Sciatic nerve (tissue), 2 donors: ENCODE measurements at places on chromosomes 11 and 22. TPM values are rescaled to one million over a fixed set of nuclear protein-coding genes. Genes with fewer than 3 reads are reported as not detected.

- DNase-seq = no peak
These were observed 33.3 kb upstream of the OLFML1 start for GRCh38 chr11:7451952-7452494.

DNA sequence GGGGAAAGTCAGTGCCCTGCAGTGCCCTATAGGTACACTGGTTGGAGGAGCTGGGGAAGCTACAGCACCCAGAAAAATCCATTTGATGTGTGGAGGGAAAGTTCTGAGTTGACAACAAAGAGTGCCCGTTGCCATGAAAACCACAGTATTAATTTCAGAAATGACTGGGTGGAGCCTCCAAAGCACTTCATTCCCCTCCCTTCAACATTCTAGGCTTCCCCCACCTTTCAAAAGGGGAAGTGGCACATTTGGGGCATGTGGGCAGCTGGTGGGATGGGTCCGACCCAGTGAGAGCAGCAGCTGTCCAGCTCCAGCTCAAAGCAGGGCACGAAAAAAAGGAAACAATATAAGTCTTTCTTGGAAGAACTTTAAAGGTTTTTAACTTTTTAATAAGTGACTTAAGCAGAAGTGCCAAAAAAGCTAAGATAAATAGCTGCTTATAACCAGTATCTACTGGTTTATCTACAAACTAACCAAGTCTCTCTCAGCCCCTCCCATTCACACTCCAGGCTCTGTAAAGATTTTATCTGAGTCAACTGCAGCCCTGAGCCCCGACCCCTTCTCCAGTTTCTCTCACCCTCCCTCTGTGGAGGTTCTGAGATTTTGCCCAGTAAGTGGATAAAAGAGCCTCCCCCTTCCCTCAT lies 9.0 kb upstream of the AHNAK start:
- no peak for DNase-seq

The TBX10 gene
- not detected for total RNA-seq

The YPEL4 gene
- total RNA-seq = 2.1 TPM

DNA sequence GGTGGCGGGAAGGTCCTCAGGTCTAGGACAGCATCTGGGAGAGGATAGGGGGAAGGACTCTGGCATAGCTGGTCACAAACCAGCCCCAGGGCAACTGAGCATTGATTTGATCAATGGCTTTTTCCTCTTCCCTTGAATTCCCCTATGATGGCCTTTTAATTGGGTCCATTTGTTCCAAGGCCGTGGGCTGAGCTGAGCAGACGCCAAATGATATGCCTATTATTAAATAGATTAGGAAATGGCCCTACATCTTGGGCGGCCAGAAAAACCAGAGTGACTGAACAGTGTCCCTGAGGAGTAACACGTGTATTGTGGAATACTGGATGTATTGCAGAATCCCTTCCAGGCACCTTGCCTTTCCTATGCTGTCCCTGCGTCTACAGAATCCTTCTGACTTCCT lies 26.7 kb upstream of the P2RY6 start:
- DNase-seq = no peak

- no peak for DNase-seq
These were observed 77.7 kb downstream of the GAB2 start for GRCh38 chr11:78339945-78340344.

The CARD18 gene
- not detected for total RNA-seq

The MMP11 gene
- total RNA-seq = 3.9 TPM

DNA sequence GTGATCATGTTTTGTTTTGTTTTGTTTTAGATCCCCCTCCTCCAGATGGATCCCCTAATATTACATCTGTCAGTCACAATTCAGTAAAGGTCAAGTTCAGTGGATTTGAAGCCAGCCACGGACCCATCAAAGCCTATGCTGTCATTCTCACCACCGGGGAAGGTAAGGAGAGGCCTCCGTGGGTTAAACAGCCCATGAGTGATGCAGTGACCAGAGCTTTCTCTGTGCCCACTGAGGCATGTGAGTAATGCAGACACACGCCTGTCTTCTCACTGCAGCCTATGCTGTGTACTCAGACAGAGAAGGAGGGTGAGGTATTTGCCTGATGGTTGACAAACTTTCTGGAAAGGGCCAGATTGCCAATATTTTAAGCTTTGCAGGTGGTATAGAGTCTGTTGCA lies 73.7 kb upstream of the OR4B1 start:
- DNase-seq = no peak

The FAM118A gene
- total RNA-seq = 44.9 TPM

The CELSR1 gene
- total RNA-seq = 1.9 TPM

DNA sequence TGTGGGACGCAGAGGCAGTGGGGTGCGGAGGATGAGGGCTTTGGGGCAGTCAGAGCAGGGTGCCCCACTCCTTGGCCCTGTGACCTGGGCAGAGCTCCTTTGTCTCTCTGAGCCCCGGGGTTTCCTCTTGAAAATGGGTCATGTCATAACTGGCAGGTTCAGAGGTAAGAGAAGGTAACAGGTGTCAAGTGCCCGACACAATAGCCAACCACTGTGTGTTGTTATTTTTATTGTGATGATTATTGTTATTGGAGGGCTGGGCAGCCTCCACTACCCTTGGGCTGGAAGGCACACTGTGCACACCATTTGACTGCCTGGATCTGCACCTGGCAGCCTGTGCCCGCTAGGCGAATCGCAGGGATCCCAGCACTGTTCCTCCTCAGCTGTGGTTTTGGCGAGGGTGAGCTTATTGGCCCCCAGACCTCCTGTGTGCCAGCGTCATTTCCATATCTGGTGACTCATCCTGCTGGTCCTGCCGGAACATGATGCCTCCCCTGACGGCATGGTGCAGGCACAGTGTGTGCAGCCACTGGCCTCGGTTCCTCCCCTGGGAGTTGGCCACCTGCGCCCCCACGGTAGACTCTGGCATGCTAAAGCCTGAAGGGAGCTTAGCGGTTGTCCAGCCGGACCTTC lies 15.4 kb upstream of the SOX10 start:
- DNase-seq = no peak

- DNase-seq = no peak
These were observed 90.1 kb downstream of the PDHX start for GRCh38 chr11:35006389-35007128.

DNA sequence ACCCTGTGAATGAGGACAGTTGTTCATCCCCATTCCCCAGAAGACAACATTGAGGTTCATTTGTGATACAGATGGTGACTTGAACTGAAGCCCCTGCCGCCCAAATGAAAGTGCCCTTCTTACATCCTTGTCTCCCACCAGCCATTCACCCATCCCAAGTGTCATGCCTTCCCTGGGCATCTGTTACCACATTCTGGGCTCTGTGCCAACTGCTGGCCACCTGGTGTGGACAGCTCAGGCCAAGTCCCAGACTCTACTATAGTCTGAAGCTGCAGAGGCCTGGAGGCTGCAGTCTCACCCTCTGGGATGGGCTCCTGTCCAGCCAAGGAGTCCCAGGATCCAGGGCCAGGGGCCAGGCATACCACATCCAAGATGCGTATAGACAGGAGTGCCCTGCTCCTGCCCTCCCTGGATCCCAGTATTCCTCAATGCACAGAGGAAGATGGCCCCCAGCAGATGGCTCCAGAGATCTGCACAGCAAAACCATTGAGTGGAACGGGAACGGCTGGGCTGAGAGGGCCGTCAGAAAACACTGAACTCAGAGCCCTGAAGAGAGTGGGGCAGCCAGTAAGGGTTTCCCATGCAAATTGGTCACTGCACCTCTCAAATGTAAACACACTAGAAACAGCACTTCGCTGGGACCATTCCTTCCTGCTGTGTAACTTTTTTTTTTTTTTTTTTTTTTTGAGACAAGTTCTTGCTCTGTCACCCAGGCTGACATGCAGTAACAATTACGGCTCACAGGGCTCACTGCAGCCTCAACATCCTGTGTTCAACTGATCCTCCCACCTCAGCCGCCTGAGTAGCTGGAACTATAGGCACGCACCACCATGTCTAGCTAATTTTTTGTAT lies 22.8 kb downstream of the ARRB1 start:
- DNase-seq = peak; percentile 83

DNA sequence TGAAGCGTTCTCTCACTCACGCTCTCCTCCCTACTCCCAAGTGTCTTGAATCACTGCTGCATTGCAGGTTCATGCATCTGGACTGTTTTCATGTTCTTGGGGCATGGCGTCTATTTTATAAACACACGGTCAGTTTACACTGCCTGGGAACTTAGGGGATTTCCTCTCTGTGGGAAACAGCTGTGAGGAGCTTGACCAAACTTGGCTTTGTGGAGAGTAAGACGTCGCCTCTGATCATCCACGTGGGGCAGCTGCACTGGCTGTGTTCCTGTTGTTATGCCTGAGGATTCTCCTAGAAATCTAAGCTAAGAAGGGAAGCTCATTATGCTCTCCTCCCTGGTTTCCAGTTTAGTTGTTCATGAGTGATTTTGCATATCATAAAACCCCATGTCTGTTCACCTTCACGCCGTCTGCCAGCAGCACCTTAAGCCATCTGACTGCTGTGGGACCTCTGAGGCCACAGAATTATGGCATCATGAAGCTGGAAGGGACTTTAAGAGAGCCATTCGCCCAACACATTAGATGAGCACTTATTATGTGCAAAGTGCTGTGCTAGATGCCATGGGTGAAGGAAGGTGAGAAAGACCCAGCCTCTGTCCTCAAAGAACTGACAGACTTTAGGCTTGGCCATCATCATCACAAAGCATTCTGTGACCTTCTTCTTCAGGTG lies 38.8 kb upstream of the POU2AF1 start:
- DNase-seq = peak; percentile 81

GRCh38 chr22:44205516-44206329 lies 25.0 kb downstream of the PARVG start:
- peak; percentile 37 for DNase-seq

GRCh38 chr22:37674951-37675929 lies at the start of gene LGALS1:
Gene LGALS1, plus strand, starts transcription at chr22:37675636. Its CDS starts 67 bp downstream, at chr22:37675703.
- peak; percentile 99 for DNase-seq

The CHCHD10 gene
- 32.5 TPM for total RNA-seq

DNA sequence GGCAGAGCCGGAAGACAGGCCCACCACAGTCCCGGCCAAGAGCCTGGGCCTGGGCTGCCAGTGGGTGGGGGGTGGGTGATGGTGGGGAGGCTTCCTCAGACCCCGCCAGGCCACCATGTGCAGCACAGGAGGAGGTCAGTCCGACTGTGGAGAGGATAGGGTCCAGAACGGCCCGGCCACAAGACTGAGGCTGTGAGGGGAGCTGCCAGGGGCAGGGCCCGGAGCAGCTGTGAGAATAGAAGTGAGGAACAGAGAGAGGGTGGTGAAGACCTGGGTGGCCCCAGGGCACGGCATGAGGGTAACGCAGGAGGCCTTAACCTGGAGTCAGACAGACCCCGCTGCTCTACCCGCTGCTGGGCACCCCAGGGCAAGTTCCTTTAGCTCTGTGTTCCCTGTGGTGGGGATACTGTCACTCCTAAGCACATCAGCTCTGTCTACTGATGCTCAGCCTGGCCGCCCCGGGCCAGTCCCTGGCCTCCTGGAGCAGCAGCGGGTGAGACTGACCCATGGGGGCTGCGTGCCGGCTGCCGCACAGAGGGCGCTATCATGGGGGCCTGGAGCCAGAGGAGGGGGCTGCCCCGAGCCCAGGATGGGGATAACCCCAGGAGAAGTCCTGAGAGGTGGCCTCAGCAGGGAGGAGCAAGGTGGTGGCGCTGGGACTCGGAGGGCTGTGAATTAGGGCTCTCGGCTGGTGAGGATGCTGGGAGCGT lies 1.7 kb downstream of the FERMT3 start:
- DNase-seq = no peak

DNA sequence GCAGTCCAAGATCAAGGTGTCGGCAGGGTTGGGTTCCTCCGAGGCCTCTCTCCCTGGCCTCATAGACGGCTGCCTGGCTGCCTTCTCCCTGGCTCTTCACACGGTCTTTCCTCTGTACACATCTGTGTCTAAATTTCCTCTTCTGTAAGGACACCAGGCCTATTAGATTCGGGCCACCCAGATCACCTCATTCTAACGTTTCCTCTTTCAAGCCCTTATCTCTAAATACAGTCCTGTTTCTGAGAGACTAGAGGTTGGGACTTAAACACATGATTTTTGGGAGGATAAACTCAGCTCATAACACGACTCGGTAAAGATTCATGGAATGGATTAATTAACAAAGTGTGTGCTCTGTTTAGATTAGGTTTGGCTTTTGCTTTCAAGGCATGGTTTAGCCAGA lies 136.0 kb upstream of the SORL1-AS1 start:
- no peak for DNase-seq

DNA sequence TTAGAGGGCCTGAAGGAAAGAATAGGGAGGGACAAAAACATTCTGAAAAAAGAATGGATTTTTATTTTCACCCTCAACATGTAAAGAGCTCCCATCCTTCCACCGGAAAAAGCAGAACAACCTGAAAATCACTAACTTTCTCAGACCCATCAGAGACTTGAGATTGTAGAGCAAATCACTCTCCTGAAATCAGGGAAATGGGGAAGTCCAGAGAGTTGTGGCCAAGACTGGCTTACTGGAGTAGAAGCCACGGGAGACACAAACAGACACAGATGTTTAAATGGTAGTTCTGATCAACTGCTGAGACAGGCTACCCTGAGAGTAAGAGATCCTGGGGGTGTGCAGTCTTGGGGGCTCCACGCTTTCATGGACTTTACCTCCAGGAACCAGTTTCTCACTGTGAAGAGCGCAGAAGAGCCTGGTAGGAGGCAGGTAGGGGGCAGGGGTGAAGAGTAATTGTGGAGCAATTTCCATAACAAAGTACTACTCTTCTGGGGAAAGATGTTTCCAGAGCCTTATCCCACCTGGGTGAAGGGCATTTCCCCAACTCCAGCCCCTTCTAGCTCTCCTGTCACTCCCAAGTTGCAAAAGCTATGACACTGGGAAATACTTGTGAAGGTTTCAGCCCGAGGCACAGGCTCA lies 47.1 kb downstream of the ASCL2 start:
- no peak for DNase-seq

DNA sequence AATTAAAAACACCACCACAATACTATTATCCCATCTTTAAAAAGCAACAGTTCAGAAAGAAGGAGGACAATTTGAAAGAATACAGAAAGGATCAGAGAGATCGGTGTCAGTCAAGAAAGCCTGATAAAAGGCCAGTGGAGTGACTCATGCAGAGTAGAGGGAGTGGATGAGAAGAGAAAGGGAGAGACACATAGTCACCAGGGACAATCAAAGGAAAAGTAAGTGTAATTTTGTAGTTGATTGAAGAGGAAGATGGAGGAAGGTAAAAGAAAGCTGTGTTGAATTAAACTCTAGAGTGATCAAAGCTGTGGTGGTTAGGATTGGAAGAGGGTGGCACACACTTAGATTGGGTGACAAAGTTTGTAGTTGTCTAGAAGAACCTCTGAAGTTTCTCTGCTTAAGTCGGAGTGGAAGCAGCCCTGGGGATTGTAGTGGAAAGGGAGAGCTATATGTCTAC lies 14.1 kb downstream of the SPECC1L start:
- no peak for DNase-seq

- DNase-seq = no peak
These were observed 3.4 kb downstream of the EMID1 start for GRCh38 chr22:29208879-29209623.

The FAM180B gene
- 3.0 TPM for total RNA-seq

The WNT7B gene
- not detected for total RNA-seq
